ENCODE measurements at places on chromosomes 4 and X. TPM values are rescaled to one million over a fixed set of nuclear protein-coding genes. Genes with fewer than 3 reads are reported as not detected.
A peak's percentile ranks its signal among the peaks of the same experiment; 100 is the strongest.

P2RY10 gene
- 44.9 TPM for total RNA-seq

BEX5 gene
- 0.86 TPM for total RNA-seq

RBM46 gene
- not detected for total RNA-seq

SLC25A43 gene
- 9.8 TPM for total RNA-seq

DNA sequence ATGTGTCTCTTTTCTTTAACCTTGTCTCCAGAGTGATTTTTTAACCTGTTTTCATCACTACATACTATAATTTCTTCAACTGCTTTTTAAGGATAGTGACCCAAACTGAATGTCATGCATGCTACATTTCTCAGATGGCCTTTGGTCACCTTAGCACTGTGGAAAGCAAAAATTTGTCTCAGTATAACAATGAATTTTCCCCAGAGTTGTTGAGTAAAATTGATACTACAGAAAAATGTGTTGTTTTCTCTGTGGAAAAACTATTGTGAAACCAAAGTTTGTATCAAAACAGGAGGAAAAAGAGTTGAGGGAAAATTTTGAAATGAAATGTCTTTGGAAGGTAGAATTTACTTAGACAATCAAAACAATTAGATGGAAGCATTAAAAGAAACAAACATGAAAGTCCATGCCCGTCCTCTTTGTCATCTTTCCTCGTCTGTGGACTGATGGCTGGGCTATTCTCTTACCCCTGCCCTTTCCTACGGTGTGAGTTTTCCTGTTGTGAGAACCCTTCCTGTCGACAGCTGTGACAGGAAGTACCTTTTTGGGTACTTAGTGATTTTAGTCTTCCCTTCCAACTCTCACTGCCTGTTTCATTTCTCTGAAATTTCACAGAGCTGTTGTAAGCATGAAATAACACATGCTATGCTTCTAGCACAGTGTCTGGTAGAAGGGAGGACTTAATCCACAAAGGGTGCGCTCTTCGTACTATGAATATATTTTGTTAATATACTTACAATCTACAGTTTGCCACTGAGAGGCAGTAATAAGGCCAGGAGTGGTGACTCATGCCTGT is 50.8 kb downstream of the LRP2BP start:
- peaks cover 49% of the 10 kb centered on the region for H3K36me3 ChIP-seq
- peak overlapping the region; percentile 89 for H3K27ac ChIP-seq
- H3K27me3 ChIP-seq: no peaks in the 10 kb centered on the region
- no peak for DNase-seq
- peaks cover 58% of the 10 kb centered on the region for H3K4me1 ChIP-seq

DNA sequence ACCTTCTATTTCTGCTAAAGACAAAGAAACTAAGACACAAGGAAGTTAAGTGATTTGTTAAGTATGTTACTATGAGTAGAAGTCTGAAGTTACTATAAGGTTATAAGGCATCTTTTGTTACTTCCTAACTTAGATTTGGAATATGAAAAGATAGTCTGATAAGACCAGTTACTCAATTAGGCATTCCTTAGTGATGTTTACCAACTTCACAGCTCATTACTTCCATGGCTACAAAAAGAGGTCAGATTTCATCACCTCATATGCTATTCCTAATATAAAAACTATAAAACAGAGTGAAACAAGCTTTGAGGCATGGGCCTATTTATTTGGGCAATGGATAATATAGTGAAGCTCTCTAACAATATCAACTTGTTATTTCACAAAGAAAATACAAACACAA is 143.1 kb downstream of the TBCK start:
- H3K4me1 ChIP-seq: no peaks in the 10 kb centered on the region
- peaks cover 5% of the 10 kb centered on the region for H3K36me3 ChIP-seq
- H3K27me3 ChIP-seq: no peaks in the 10 kb centered on the region
- DNase-seq: no peak
- no peak overlapping the region for H3K27ac ChIP-seq

DNA sequence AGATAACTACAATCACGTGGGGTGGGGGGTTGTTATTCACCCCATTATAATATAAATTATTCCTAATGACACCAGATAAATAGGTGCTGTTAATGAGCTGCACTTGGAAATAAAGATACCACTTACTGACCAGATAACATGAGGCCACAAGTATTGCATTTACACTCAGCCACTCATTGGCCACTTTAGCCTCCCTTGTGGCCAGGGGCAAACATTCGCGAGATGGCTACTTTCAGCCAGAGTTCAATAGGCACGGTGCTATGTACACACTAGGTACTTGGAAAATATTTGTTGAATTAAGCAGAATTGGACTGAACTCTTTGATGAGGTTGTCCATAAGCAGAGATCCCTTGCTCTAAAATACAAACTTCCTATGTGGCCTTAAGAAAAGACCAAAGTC is 713.7 kb upstream of the TENM3 start:
- H3K4me3 ChIP-seq: no peak overlapping the region
- H3K27me3 ChIP-seq: no peaks in the 10 kb centered on the region
- no peaks in the 10 kb centered on the region for H3K4me1 ChIP-seq
- DNase-seq: no peak
- H3K36me3 ChIP-seq: no peaks in the 10 kb centered on the region

- H3K36me3 ChIP-seq: no peaks in the 10 kb centered on the region
- no peak overlapping the region for H3K4me3 ChIP-seq
- no peak overlapping the region for H3K27ac ChIP-seq
- no peaks in the 10 kb centered on the region for H3K4me1 ChIP-seq
Observed at GRCh38 chr4:84750260-84750959, 167.5 kb downstream of the CDS1 start.

GRCh38 chr4:113009461-113009860 is 40.0 kb upstream of the ANK2 start:
- peaks cover 1% of the 10 kb centered on the region for H3K27me3 ChIP-seq
- no peak overlapping the region for H3K4me3 ChIP-seq
- H3K27ac ChIP-seq: no peak overlapping the region

DNA sequence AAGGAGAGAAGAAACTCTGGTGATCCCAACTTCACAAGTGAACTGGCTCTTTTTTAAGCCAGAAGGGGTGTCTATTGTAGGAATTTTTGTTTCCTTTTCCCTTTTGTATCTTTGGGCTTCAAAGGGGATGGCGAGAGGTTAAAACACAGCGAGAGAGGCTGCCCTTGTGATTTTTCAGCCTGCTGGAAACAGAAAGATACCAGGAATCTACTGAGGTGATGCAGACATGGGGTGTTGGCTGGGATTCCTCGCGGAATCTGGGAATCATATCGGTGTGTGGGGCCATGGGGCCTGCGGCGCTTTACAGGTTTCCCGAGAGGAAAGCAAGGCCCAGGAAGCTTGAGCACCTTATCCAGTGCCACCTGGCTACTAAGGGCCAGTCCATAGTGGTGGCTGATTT is 99.4 kb upstream of the STX18 start:
- no peak for DNase-seq
- peaks cover 6% of the 10 kb centered on the region for H3K4me1 ChIP-seq
- H3K27me3 ChIP-seq: peaks cover 2% of the 10 kb centered on the region
- H3K27ac ChIP-seq: no peak overlapping the region
- H3K4me3 ChIP-seq: no peak overlapping the region

DNA sequence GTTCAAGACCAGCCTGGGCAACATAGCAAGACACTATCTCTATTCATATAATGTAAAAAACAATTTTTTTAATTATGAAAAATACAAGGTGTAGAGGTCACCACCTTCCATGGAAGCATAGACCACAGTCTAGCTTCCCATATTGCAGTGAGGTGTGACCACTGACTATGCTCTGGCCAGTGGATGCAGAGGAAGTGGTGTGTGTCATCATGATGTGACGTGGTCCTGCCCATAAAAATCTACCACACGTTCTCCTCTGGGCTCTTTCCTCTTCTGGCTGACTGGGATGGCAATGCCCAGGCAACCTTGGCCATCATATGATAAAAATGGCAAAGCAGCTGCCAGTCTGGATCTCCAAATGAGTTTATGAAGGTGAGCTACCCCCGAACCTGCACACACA is 65.7 kb downstream of the RBM47 start:
- H3K4me1 ChIP-seq: peaks cover 20% of the 10 kb centered on the region
- no peak overlapping the region for H3K4me3 ChIP-seq
- no peak for DNase-seq
- H3K36me3 ChIP-seq: peaks cover 4% of the 10 kb centered on the region
- H3K27ac ChIP-seq: no peak overlapping the region

DNA sequence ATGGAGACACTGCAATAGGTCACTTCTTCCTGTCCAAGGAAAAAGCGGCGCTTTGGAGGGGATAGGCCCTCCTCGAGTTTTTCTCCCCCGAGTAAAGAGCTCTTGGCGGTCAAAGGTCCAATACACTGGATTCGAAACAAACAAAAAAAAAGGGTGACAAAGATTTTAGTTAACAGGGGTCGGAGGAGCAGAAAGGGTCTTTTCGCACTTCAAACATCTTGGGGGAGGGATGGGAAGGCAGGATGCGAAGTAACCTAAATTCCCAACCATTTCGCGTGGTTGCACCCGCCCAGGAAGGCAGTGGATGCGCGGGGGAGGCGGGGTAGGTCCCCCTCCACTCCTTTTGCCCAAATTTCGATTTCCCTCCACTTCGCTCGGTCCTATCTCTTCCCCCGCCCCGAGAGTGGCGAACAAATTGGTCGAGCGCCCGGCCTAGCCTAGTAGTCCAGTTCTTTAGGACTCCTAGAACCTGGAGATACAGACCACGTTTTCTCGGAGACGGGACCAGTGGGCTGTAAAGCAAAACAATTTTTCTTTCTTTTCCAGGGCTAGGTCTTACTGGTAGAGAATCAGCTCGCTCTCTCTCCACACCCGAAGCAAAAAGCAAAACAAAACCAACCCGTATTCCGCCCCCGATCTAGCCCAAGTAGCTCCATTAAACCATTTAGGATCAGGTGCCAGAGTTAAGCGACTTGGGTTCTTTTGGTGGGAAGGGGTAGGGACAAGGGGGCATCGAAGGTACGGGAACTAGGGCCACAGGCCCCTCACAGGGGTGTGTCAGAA is 2.0 kb upstream of the STAG2 start:
- H3K27me3 ChIP-seq: peaks cover 2% of the 10 kb centered on the region
- peaks cover 23% of the 10 kb centered on the region for H3K4me1 ChIP-seq
- peak overlapping the region; percentile 98 for H3K27ac ChIP-seq
- peak; percentile 1 for DNase-seq

DNA sequence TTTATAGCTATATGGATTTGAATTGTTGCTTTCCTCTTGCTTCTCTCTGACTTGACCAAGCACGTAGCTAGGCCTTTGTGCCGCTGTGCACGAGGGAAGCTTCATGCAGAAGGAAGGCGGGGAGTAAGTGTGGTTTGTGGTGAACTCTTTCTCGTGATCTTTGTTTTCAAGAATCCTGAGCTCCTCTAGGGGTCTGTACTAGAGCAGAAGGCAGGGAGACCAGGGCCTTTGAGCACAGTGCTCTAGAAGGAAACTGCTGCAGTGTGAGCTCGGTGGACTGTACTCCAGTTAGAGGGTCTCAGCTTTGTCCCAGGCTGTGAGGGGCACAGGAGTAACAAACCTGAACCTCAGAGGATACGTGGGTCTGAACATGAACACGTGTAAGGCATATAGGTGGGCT is 49.0 kb downstream of the AGA start:
- no peak overlapping the region for H3K27ac ChIP-seq
- peaks cover 2% of the 10 kb centered on the region for H3K36me3 ChIP-seq
- peak; percentile 17 for DNase-seq
- H3K4me3 ChIP-seq: no peak overlapping the region
- peaks cover 4% of the 10 kb centered on the region for H3K27me3 ChIP-seq

- DNase-seq: no peak
- peaks cover 10% of the 10 kb centered on the region for H3K36me3 ChIP-seq
- no peaks in the 10 kb centered on the region for H3K27me3 ChIP-seq
- no peak overlapping the region for H3K27ac ChIP-seq
Observed at GRCh38 chr4:118774989-118775388, 60.9 kb downstream of the SEC24D start.

GRCh38 chr4:59881632-59882031 is 1318.5 kb upstream of the ADGRL3 start:
- no peak overlapping the region for H3K27ac ChIP-seq
- no peaks in the 10 kb centered on the region for H3K36me3 ChIP-seq
- DNase-seq: no peak

DNA sequence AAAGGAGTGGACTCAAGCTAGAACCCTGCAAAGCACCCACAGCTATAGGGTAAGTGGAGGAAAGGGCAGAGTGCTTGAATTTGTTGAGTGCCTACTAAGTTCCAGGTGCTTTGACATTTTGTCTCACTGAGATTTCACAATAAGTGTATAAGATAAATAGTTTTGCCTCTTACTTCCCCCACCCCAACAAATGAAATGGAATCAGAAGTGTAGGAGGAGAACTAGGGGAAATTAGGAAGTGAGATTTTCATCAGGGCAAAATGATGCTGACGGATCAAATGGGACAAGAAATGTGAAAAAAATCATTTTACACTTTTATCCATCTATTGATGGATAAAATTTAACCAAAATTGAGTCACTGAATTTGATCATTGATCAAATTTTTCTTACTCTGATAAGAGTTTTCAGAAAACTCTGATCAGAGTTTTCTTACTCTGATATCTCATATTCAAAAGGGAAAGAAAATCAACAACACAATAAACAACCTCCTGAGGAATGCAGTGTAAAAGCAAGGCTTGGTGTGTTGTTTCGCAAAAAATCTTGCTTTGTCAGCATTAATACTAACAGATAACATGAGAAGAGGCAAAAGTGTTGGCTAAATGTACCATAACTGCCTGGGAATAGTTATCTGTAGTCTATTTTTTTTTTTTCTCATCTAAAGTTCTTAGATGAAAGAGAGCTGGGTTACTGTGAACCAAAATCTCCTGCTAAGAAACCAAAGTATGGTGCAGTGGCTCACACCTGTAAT is 24.9 kb downstream of the PLAC8 start:
- no peak for DNase-seq
- no peak overlapping the region for H3K4me3 ChIP-seq
- H3K36me3 ChIP-seq: peaks cover 47% of the 10 kb centered on the region
- no peaks in the 10 kb centered on the region for H3K27me3 ChIP-seq
- H3K27ac ChIP-seq: no peak overlapping the region

- no peaks in the 10 kb centered on the region for H3K36me3 ChIP-seq
- no peaks in the 10 kb centered on the region for H3K27me3 ChIP-seq
- no peak overlapping the region for H3K27ac ChIP-seq
- no peak for DNase-seq
- H3K4me3 ChIP-seq: no peak overlapping the region
Observed at GRCh38 chr4:142040043-142040442, 403.7 kb downstream of the IL15 start.

GRCh38 chr4:116055857-116056827 is 942.7 kb upstream of the NDST4 start:
- H3K4me1 ChIP-seq: no peaks in the 10 kb centered on the region
- no peak overlapping the region for H3K4me3 ChIP-seq
- H3K27ac ChIP-seq: no peak overlapping the region
- H3K27me3 ChIP-seq: no peaks in the 10 kb centered on the region
- DNase-seq: no peak
